ENCODE measurements at places on chromosomes 3 and 15.

- DNase-seq = no peak
Measured at GRCh38 chr3:59609657-59610348, 560.0 kb upstream of the CFAP20DC start.

- DNase-seq = no peak
Measured at GRCh38 chr3:52181543-52181942, 16.4 kb upstream of the ALAS1 start.

DNA sequence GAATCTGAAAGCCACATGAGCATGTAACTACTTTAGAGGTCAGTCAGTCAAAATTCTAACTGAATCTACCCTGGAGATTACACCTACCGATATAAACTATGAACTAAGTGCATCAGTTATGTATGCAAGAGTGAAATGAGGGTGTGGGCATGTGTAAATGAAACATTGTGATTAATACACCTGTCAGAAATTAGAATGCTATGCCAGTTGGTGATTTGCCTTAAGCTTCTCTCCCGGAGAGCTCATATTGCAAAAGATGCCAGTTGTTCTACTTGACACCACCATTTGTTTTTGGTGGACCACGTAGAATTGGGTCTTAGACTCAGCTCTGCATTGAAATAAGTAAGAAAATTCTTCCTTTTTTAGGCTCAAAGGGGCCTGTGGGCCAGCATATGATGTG lies 91.0 kb upstream of the KBTBD8 start:
- DNase-seq = no peak

GRCh38 chr3:39196671-39197356 lies 4.4 kb upstream of the XIRP1 start:
- DNase-seq = no peak

DNA sequence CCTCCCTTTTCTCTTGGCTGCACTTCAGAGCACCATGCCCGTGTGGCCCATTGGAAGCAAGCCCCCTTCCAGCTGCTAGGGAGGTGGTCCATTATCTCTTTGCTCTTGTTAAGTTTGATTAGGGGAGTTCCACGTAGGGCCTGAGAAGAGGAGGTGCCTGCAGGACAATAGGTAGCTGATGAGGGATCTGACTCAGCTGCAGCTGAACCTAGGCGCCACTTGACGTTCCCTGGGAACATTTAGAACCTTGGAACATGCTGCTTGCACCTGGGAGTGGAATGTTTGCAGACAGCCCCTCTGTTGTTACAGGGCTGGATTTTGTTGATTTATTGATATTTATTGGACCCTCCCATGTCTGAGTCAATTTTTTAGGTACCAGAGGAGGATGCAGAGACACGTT lies 4.7 kb downstream of the SMAD3 start:
- DNase-seq = no peak

GRCh38 chr3:141782386-141782932 lies 19.3 kb downstream of the GRK7 start:
- DNase-seq = no peak

- no peak for DNase-seq
Measured at GRCh38 chr15:100208921-100209603, 132.7 kb downstream of the ADAMTS17 start.

DNA sequence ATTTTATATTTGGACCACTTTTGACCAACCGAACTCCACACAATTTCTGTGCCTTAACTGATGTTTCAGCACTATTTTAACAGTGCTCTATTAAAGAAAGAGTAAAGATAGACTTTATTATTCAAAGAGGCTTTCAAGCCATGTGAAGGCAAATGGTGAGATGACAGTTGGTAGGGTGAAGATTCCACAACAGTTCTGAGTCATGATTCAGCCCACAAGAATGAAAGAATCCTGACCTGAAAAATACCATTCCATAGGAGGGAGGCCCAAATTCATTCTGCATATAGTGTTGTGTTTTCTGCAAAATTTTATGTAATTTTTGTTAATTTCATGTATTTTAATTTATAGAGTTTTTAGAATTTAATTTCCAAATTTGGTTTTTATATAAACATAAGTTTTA lies 135.6 kb upstream of the STAC start:
- no peak for DNase-seq

GRCh38 chr3:114384558-114384903 lies 90.7 kb downstream of the TIGIT start:
- no peak for DNase-seq

GRCh38 chr15:20341901-20342600 lies 199.5 kb downstream of the GOLGA6L6 start:
- no peak for DNase-seq

GRCh38 chr15:101499863-101500713 lies 10.6 kb upstream of the PCSK6 start:
- no peak for DNase-seq

- DNase-seq = no peak
Measured at GRCh38 chr3:195956577-195956976, 48.2 kb upstream of the TNK2 start.

DNA sequence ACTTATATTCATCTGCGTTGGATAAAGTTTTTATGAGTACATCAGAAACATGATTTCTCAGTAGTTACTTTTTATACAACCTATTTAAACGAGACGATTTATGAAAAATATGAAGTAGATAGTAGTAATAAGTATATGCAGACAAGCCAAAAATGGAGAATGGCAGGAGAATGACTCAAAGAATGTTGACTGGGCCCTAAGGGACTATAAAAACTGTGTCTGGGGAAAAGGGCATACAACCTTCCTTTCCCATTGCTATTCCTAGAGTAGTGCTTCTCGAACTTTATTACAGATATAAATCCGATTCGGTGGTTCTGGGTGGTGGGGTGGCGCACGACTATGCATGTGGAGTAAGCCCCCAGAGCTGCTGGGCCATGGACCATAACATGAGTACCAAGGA lies 558.5 kb downstream of the FOXP1 start:
- no peak for DNase-seq

DNA sequence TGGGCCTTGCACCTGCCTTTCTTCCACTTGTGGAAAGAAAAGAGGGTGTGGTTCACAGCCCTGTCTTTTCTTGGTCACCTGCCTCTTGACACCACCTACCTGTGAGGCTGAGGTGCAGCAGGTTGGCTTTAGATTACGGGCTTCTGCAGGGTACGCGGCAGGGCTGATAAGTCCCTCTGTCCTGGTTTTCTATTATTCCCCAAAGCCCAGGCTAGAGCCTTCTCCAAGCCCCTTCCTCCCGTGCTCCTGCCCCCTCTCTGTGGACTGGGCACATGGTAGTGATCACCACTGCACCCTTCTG lies 44.8 kb upstream of the HACD2 start:
- DNase-seq = no peak

DNA sequence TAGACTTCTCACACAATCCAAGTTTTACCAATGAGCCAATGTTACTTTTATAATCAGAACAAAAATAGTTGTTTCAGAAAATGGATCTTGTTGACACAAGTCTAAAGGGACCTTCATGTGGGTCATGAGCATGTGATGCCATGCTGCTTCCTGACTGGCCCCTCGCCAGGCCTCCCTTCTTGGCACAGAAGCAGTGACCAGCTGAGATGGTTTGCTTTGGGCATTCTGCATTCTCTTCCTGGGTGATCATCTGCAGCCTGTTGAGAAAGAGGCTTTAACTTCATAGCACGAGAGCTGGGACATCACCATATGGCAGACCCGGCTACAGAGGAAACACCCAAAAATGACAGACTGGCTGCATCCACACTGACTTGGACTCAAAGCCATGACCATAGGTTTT lies 45.7 kb downstream of the TGM4 start:
- DNase-seq = no peak

- DNase-seq = no peak
Measured at GRCh38 chr3:83601704-83602103, 1357.1 kb upstream of the CADM2 start.

DNA sequence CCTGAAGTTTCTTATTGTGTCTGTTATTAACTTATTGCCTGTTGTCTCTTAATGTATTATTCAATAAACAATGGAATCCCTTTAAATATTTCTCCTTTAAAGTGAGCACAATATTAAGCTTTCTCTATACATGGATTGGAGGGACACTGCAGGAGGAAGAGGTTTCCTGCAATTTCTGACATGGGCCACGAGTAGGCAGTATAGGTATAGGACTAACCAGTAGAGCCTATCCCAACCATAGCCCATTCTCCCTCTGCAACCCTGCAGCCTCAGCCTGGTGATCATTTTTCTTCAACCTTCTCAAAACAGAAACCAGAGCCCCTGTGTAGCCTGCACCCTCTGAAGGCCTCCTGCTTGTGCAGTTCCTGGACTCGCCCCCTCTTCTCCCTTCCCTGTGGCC lies 124.8 kb downstream of the NEK10 start:
- DNase-seq = no peak

DNA sequence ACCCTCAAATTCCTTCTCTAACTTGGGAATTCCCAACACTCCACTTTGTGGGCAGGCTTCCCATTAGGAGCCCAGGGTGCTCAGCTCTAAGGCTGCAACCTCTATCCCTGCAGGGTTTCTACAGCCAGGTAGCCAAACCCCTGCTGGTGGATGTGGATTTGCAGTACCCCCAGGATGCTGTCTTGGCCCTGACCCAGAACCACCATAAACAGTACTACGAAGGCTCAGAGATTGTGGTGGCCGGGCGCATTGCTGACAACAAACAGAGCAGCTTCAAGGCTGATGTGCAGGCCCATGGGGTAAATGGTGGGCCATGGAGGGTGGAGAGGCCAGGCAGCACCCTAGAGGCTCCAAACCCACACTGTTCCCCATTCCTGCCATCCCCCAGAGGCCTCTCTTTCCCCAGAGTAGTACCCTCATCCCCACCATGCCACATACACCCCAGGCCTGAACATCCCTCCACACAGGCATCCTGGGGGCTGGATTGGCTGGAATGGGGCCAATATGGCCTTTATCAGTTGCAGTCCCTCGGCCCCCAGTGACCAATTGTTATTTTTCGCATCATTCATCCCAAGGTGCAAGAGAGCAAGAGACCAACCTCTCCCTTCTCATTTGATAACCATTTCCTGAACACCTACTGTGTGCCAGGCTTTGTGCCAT lies 7.7 kb downstream of the ITIH1 start:
- no peak for DNase-seq

- no peak for DNase-seq
Measured at GRCh38 chr3:59994732-59995304, 945.0 kb upstream of the CFAP20DC start.

DNA sequence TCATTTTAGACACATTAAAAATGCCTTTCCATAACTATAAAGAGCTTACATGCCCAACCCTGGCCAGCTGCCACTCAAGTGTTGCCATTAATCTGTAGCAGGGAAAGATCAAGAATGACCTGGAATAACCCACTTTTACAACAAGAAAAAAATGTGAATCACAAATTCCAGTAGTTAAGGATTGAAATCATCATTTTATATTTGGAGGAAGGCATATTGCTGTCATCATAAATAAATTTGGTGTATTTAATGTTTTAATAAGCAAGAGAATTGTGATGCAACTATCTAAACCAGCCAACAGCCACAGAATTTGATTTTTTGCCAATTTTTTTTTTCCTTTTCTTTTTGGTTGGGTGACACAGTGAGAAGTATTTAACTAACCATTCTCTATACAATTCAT lies 240.0 kb upstream of the SEMA6D start:
- DNase-seq = no peak

- DNase-seq = no peak
Measured at GRCh38 chr3:49867871-49868321, 1.8 kb downstream of the CAMKV start.

GRCh38 chr3:82973791-82974190 lies 1212.3 kb upstream of the GBE1 start:
- DNase-seq = no peak

DNA sequence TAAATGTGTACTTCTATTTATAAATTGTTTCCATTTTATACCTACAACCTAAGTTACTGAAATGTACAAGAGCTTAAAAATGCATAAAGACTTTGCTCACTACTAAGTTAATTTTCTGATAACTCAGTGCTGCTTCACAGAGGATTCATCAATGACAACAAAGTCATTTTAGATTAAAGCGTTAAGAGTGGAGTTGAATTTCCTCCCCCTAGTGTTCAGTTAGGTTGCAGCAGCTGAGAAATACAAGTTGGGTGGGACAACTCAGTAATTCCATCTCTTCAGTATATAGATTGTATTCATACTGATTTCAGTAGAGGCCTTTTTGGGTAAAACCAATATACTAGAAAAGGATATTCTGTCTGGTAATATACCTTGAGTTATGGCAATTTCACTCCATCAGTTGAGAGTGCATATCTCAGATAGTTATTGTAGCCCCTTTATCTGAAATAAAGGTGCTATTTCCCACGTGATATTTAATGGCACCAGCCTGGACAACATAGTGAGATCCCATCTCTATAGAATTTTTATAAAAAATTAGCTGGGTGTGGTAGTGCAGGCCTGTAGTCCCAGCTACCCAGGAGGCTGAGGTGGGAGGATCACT lies 6.9 kb upstream of the RPL35A start:
- no peak for DNase-seq

GRCh38 chr3:144771381-144771870 lies 799.8 kb downstream of the DIPK2A start:
- no peak for DNase-seq

DNA sequence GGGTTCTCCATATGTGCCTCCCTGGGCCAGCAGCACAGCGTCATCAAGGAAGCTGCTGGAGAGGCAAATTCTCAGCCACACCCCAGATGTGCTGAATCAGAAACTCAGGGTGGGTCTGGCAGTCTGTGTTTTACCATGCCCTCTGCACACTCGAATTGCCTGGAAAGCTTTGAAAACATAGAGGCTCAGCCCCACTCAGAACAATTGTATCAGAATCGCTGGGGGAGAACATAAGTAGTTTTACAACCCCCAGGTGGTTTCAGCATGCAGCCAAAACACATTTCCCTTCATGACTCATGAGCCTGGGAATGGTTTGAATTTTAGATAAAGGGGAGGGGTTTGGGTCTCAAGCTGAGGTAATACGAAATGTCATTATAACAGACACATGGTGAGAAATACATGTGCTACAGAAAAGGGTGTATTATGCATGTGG lies 9.6 kb downstream of the TGM4 start:
- DNase-seq = no peak

DNA sequence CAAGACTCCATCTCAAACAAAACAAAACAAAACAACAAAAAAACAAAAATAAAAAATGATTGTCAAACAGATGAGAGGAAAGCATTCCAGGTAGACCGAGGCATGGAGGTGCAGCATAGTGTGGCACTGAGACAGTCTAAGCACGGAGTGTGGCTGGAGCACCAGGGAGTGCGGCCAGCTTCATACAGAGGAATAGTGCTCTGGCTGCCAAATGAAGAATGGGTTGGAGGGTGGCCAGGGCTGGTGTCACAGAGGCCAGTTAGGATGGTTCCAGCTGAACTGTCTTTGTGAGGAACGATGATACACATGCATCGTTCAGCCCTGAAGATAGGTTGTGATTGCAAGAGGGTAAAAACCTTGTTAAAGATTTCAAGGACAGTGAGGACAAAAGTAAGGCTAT lies 28.3 kb downstream of the MITF start:
- no peak for DNase-seq

DNA sequence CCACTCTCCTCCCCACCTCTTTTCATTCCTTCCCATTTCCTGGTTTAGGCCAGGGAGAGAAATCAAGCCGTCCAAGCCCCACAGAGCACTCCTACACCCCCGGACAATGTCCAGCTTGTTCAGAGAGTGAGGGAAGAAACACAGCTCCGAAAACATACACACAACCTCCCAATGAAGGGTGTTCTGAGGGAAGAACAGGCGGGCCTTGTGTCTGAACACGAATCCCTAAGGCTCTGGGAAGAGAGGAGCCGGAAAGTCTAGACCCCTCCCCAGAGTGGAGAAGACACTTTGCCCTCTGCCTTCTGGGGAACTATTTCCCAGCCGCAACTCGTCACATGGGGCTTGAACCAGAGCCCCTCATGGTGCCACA lies 30.5 kb downstream of the ACAN start:
- no peak for DNase-seq
